Lung (tissue), 17 donors: ENCODE measurements at places on chromosomes 4 and X.

DNA sequence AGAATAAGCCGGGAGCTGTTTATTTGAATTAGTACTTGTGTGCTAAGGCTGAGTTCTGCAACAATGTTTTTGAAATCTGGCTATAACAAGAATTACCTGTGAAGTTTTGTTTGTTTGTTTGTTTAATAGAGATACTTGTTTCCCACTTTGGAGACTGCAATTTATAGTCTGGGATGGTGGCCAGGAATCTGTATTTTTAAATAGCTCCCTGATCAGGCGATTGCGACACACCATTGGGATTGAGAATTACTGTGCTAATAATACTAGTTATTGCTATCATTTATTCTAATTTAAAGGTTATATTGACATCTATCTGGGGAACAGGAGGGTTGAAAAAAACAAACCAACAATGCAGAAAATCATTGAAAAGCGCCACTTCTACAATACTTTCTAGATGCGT, 951.6 kb upstream of the TENM3 start:
- H3K4me3 ChIP-seq, result no peak overlapping the region
- no peak overlapping the region for H3K27ac ChIP-seq
- H3K27me3 ChIP-seq, result no peaks in the 10 kb centered on the region
- H3K36me3 ChIP-seq, result no peaks in the 10 kb centered on the region

- H3K27me3 ChIP-seq, result peaks cover 24% of the 10 kb centered on the region
- DNase-seq, result peak; percentile 43
- H3K4me3 ChIP-seq, result peak within 1 kb of the TSS; percentile 27
- H3K4me1 ChIP-seq, result no peaks in the 10 kb centered on the region
Measured at GRCh38 chrX:118116713-118117550, at the start of gene KLHL13. KLHL13 (minus strand) TSS chrX:118116810; CDS start chrX:118028473, 88,337 bp downstream.

GRCh38 chrX:153750127-153750774, 13.8 kb upstream of the PLXNB3 start:
- no peaks in the 10 kb centered on the region for H3K36me3 ChIP-seq
- H3K4me3 ChIP-seq, result no peak overlapping the region
- no peak for DNase-seq
- no peak overlapping the region for H3K27ac ChIP-seq

GRCh38 chrX:47568656-47569295, 7.8 kb downstream of the ARAF start:
- no peak overlapping the region for H3K27ac ChIP-seq
- no peaks in the 10 kb centered on the region for H3K27me3 ChIP-seq
- no peak overlapping the region for H3K4me3 ChIP-seq
- peaks cover 39% of the 10 kb centered on the region for H3K36me3 ChIP-seq
- DNase-seq, result no peak
- peaks cover 6% of the 10 kb centered on the region for H3K4me1 ChIP-seq

- no peaks in the 10 kb centered on the region for H3K27me3 ChIP-seq
- no peak overlapping the region for H3K4me3 ChIP-seq
- H3K4me1 ChIP-seq, result no peaks in the 10 kb centered on the region
- no peak overlapping the region for H3K27ac ChIP-seq
- no peak for DNase-seq
Measured at GRCh38 chr4:95387719-95388118, 161.1 kb downstream of the UNC5C start.

GRCh38 chrX:7050271-7050670, 97.2 kb upstream of the STS start:
- H3K27ac ChIP-seq, result no peak overlapping the region
- H3K36me3 ChIP-seq, result peaks cover 6% of the 10 kb centered on the region
- no peak overlapping the region for H3K4me3 ChIP-seq
- H3K27me3 ChIP-seq, result no peaks in the 10 kb centered on the region
- DNase-seq, result no peak

DNA sequence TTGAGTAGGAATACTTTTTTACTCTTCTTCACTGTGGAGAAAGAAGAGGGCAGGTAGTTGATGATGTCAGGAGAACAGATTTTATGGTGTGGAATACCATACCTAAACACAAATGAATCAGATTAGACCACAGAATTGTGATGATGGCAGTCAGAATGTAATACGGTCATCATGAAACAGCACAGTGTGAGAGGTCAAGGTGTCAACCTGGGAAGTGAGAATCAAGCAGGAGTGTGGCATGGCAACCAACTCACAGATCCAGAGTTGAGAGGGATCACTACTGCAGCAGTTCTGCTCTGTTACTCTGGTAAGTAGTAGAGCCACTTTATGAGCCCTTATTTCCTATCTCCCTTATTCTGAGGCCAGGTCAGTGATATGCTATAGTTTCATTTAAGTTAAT, 27.7 kb downstream of the METTL14 start:
- no peak for DNase-seq
- H3K36me3 ChIP-seq, result peaks cover 9% of the 10 kb centered on the region

DNA sequence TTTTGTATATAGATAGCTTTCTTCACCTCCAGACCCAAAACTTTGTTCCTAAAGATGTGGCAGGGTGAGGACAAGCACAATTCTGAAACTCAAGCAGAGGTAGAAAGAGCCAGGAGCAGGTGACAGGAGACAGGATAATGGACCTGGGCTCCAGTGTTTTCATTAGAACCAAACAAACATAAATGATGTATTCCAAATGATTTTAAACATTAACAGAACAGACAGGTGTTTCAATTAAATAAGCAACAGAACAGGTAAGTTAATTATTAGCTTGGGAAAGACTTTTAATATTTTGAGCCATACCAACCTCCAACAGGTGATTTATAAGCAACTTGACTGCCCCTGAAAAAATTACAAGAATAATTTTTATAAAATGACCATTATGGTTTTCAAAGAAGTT, 459.4 kb upstream of the LCORL start:
- H3K27ac ChIP-seq, result no peak overlapping the region
- H3K27me3 ChIP-seq, result no peaks in the 10 kb centered on the region
- no peaks in the 10 kb centered on the region for H3K36me3 ChIP-seq

DNA sequence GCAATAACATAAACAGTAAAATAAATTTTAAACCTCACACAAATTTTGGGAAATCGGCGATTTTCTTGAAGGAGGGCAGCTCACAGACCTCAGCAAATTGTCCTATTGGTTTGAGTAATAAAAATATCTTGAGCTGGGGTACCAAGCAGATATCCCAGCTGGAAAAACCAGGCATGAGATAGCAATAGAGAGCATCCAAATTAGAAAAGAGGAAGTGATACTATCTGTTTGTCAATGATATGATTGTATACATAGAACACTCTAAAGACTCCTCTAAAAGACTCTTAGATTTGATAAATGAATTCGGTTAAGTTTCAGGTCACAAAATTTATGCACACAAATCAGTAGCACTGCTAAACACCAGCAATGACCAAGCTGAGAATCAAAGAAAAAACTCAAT, 90.5 kb upstream of the ACTRT1 start:
- H3K4me1 ChIP-seq, result no peaks in the 10 kb centered on the region
- no peak for DNase-seq
- H3K27ac ChIP-seq, result no peak overlapping the region
- no peak overlapping the region for H3K4me3 ChIP-seq
- H3K36me3 ChIP-seq, result no peaks in the 10 kb centered on the region

GRCh38 chr4:146647615-146648460, 9.1 kb downstream of the POU4F2 start:
- H3K4me3 ChIP-seq, result no peak overlapping the region
- no peaks in the 10 kb centered on the region for H3K4me1 ChIP-seq
- no peak overlapping the region for H3K27ac ChIP-seq
- peak; percentile 6 for DNase-seq
- H3K27me3 ChIP-seq, result peaks cover 77% of the 10 kb centered on the region

- no peaks in the 10 kb centered on the region for H3K36me3 ChIP-seq
- no peaks in the 10 kb centered on the region for H3K4me1 ChIP-seq
- H3K27ac ChIP-seq, result no peak overlapping the region
- DNase-seq, result no peak
- H3K27me3 ChIP-seq, result peaks cover 23% of the 10 kb centered on the region
- no peak overlapping the region for H3K4me3 ChIP-seq
Measured at GRCh38 chr4:123624959-123625358, 228.4 kb downstream of the SPRY1 start.

DNA sequence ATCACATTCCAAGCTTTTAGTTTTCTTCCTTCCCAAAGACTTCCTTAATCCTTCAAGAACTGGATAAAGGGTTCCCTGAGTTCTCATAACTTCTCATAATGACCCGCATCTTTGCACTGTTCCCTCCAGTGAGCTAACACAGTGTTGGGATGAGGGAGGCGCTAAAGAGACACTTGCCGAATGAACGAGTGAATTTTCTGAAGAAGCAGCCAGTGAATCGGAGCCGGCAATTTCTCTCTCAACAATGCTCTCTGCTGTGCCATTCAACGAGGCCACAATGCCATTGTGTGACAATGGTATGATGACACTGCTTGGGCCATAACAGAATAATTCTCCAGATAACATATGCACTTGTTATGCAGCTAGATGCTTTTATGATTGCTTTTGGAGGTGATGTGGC, 51.4 kb upstream of the ZFP42 start:
- no peak overlapping the region for H3K27ac ChIP-seq
- H3K4me1 ChIP-seq, result no peaks in the 10 kb centered on the region
- H3K4me3 ChIP-seq, result no peak overlapping the region
- DNase-seq, result no peak
- no peaks in the 10 kb centered on the region for H3K36me3 ChIP-seq
- no peaks in the 10 kb centered on the region for H3K27me3 ChIP-seq

- H3K4me3 ChIP-seq, result no peak overlapping the region
- H3K36me3 ChIP-seq, result no peaks in the 10 kb centered on the region
- no peaks in the 10 kb centered on the region for H3K27me3 ChIP-seq
- H3K27ac ChIP-seq, result no peak overlapping the region
Measured at GRCh38 chr4:76952071-76952470, 2.5 kb downstream of the SEPTIN11 start.

DNA sequence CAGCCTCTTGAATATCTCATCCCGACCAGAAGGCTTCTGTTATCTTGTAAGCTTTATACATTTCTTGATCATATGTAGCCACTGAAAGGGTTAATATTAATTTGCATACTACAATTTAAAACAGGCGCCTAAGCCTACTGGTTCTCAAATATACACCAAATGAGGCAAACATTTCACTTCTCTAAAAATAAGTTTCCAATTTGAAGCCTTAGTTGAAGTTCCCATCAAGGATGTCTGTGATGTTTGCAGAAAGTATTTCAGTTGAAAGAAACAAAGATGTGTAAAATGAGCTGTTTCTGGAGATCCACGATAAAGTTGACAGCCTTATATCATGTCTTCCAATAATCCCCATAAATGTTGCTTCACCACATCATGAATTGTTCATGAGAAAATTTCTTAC, 70.6 kb downstream of the KIT start:
- DNase-seq, result no peak
- H3K4me1 ChIP-seq, result no peaks in the 10 kb centered on the region
- H3K4me3 ChIP-seq, result no peak overlapping the region
- H3K27ac ChIP-seq, result no peak overlapping the region
- H3K27me3 ChIP-seq, result no peaks in the 10 kb centered on the region

DNA sequence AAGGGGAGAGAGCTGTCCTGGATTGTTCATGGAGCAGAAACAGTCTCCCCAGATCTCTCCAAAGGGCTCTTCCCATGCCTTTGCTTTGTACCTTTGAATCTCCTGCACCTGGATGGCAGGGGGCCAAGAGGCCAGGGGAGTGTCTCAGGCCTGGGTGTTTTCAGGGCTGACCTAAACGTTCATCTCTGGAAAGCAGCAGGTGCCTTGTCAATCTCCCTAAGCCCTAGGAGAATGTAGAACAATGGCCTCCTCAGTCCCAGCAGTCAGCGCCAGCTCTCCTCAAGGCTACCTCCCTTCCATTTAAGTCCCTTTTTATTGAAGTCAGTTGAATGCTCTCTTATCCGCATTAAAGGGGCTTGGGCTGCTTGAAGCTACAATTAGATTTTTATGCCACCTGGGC, 31.2 kb upstream of the NSUN7 start:
- H3K4me3 ChIP-seq, result no peak overlapping the region
- H3K27ac ChIP-seq, result no peak overlapping the region
- no peaks in the 10 kb centered on the region for H3K4me1 ChIP-seq
- no peaks in the 10 kb centered on the region for H3K36me3 ChIP-seq
- H3K27me3 ChIP-seq, result no peaks in the 10 kb centered on the region

DNA sequence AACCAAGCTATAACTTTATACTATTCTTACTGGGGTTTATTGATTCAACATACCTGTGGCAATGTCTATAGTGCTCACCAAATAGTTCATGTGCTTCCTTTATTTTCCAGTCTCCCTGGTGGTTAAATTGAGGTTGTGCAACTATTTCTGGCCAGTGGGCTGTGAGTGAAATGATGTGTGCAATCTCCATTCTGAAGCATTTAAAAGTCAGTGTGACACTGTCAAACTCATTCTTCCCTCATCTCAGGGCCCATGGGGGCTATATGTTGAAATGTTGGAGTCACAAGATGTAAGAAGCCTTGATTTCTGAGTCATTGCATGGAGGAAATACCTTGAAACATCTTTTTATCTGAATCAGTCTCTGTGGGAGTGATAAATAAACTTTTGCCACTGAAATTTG, 414.3 kb upstream of the RPS6KA3 start:
- no peaks in the 10 kb centered on the region for H3K36me3 ChIP-seq
- no peak for DNase-seq
- H3K27ac ChIP-seq, result no peak overlapping the region
- peaks cover 8% of the 10 kb centered on the region for H3K27me3 ChIP-seq
- H3K4me3 ChIP-seq, result no peak overlapping the region

DNA sequence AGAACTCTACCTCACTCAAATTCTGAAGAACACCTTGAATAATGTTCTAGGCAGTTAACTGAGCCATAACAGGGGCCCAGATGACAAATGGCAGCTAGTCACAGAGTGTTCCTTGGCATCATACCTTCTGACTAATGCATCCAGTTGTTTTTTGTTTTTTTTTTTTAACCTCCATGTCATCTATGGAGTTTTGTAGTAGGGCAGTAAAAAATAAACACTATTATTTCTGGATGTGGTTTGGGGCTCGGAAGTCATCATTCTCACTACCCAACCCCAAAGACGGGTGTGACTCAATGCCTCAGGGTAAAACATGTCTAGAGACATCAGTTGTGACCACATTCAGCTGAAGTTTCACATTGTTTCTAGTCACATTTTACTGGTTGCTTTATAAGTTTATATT, 31.2 kb upstream of the MCF2 start:
- H3K27ac ChIP-seq, result no peak overlapping the region
- H3K27me3 ChIP-seq, result peaks cover 3% of the 10 kb centered on the region
- H3K4me1 ChIP-seq, result no peaks in the 10 kb centered on the region
- no peak for DNase-seq

DNA sequence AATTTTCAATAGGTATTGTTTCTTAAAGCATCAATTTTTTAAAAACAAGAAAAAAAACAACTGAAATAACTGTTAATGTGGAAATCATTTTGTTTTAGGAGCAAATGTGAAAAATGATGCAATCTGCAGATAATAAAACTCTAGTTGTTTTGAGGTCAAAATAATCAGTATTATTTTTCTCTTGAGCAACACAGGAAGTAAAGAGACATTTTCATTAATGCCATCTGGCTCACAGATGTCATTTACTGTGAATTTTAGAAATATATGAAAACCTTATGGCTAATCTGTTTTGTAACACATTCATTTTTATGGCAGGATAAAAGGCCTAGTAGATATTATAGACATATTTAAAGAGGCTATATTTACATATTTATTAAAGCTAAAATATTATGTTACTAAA, 141.6 kb downstream of the PCDH18 start:
- DNase-seq, result peak; percentile 86
- no peaks in the 10 kb centered on the region for H3K36me3 ChIP-seq
- H3K27ac ChIP-seq, result no peak overlapping the region
- H3K27me3 ChIP-seq, result no peaks in the 10 kb centered on the region
- no peak overlapping the region for H3K4me3 ChIP-seq
- H3K4me1 ChIP-seq, result peaks cover 26% of the 10 kb centered on the region

- peaks cover 19% of the 10 kb centered on the region for H3K36me3 ChIP-seq
- H3K4me3 ChIP-seq, result no peak overlapping the region
- H3K27ac ChIP-seq, result no peak overlapping the region
- DNase-seq, result no peak
- H3K27me3 ChIP-seq, result no peaks in the 10 kb centered on the region
Measured at GRCh38 chrX:130009658-130010223, 27.3 kb downstream of the BCORL1 start.
